Body of pancreas (tissue), 4 donors: ENCODE measurements at places on chromosomes 5 and 9. TPM values are rescaled to one million over a fixed set of nuclear protein-coding genes. Genes with fewer than 3 reads are reported as not detected.

Gene DRD1
- not detected for total RNA-seq

DNA sequence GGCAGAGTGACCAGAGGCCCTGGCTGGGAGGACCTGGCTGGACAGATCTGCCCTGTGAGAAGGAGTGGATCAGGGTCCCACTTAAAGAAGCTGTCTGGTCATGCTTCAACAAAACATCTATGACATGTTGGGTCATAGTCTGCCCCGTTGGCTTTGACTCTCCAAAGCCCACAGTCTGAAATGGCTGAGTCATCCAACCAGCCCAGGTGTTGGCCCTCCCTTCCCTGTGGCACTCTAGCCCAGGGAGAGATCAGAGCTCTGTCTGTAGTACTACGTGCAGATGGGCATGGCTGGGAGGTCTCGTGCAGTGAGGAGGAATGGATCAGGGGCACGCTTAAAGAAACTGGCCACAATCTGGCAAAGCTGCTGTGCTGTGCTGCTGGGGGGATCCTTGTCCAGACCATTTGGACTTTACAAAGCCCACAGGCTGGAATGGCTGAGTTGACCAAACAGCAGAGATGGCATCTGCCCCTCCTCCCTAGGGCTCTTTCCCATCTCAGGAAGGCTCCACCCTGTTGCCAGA, 206.1 kb downstream of the TUSC1 start:
- no peak for DNase-seq

Gene DMRT2
- not detected for total RNA-seq

DNA sequence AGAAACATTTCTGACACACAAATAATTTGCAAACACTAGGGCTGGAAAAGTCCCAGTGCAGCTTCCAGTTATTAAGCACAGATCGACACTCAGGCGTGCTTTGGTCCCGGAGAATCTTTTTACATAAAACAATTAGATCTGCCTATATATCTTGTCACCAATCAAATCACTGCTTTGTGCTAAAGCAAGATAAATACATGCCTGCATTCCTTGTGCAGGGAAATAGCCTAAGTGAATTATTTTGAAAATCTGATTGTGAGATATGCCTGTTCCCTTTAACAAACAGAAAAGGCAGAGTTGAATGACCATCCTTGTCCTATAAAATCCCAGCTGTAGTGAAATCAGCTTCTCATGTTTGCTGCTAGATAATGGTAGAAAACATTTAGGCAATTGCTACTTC, 604.4 kb downstream of the CCDC171 start:
- DNase-seq = no peak

GRCh38 chr5:144598451-144599068, 427.9 kb downstream of the KCTD16 start:
- peak; percentile 74 for DNase-seq

Gene GRIA1
- 2.6 TPM for total RNA-seq

Gene ADAMTS12
- total RNA-seq = 2.3 TPM

Gene FOXI1
- not detected for total RNA-seq

- peak; percentile 77 for DNase-seq
Observed at GRCh38 chr5:172777881-172778814, 7.2 kb upstream of the DUSP1 start.
